GM03348 (cell line): ENCODE measurements at places on chromosomes 1 and 21.

- DNase-seq: no peak
Observed at GRCh38 chr1:159921251-159921650, 4.1 kb downstream of the TAGLN2 start.

DNA sequence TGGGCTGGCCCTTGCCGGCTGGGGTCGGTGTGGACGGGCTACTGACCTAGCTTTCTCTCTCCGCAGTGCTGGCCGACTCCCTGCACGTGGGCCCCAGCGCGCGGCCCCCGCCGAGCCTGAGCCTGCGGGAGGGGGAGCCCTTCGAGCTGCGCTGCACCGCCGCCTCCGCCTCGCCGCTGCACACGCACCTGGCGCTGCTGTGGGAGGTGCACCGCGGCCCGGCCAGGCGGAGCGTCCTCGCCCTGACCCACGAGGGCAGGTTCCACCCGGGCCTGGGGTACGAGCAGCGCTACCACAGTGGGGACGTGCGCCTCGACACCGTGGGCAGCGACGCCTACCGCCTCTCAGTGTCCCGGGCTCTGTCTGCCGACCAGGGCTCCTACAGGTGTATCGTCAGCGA lies 34.9 kb downstream of the PTGFRN start:
- no peak for DNase-seq

GRCh38 chr1:116367256-116367945 lies 5.6 kb upstream of the ATP1A1 start:
- DNase-seq: no peak

- DNase-seq: no peak
Observed at GRCh38 chr1:231757759-231758158, 131.2 kb downstream of the DISC1 start.

GRCh38 chr1:228337031-228337564 lies 69.5 kb downstream of the TRIM11 start:
- no peak for DNase-seq

GRCh38 chr21:36646011-36646410 lies 52.9 kb upstream of the SIM2 start:
- DNase-seq: no peak

DNA sequence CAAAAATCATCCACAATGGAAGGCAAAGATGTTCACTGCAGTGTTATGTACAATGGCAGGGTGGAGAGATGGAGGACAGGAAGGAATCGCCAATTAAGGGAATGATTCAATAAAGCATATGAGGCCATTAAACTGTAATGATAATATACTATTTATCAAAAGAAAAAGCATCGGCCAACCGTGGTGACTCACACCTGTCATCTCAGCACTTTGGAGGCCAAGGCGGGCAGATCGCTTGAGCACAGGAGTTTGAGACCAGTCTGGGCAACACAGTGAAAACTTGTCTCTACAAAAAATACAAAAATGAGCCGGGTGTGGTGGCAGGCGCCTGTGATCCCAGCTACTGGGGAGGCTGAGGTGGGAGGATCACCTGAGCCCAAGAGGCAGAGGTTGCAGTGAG lies 89.1 kb downstream of the SSBP3 start:
- no peak for DNase-seq

GRCh38 chr1:40838045-40838979 lies 23.9 kb downstream of the CITED4 start:
- DNase-seq: no peak

- no peak for DNase-seq
Observed at GRCh38 chr1:246565751-246566127, 322 bp downstream of the TFB2M start.

DNA sequence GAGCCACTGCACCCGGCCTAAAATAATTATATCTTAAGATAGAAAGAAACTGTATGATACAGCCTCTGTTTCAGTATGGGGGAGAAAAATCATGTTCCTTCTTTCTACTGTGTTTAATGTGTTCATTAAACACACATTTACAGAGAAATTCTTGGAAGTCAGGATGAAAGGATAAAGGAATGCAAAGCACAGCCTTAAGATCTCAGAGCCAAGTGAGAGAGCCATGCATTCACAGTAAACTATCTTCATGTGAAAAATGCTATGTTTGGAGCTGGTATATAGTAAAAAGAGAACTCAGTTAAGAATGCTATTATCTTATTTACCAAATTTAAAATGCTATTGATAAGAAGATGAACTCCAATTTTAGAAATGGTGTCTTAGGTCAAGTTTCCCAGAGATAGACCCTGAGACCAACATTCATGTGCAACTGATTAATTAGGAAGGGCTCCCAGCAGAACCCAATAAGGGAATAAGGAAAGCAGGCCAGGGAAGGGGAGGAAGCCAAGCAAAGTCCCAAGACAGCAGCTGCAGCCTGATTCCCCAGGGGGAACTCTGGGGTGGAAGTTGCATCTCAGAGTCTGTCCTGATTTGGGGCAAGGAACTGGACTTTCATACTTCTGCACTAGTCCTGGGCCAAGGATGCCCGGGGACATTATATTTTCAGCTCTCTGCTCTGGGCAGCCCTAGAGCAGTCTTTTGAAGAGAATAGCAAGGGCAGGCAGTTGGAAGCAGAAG lies 130.0 kb upstream of the ZNF648 start:
- no peak for DNase-seq

- DNase-seq: no peak
Observed at GRCh38 chr1:110494522-110495406, 24.2 kb downstream of the KCNA10 start.

DNA sequence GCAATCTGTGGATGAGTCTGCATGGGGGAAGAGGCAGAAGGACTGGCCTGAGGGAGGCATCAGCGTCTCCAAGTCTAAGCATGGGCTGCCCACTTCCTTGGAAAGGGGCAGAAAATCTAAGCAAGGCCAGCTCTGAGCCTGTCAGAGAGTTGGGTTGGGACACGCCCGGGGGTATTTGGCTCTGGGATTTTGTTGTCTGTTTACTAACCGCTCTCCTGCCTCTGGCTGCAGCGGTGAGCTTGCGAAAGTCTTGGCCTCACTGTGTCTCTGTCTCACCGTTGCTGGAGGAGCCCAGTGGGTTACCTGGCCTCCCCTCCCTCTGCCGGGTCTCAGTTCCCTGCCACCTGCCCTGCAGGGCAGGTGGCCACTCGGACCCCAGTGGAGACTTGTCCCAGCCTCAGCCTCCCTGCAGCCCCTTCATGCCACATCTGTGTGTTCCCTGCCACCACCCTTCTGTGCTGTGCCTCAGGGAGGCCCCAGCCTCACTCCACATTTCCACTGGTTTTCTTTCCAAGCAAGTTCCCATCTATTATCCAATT lies 33.7 kb downstream of the EDN2 start:
- no peak for DNase-seq

DNA sequence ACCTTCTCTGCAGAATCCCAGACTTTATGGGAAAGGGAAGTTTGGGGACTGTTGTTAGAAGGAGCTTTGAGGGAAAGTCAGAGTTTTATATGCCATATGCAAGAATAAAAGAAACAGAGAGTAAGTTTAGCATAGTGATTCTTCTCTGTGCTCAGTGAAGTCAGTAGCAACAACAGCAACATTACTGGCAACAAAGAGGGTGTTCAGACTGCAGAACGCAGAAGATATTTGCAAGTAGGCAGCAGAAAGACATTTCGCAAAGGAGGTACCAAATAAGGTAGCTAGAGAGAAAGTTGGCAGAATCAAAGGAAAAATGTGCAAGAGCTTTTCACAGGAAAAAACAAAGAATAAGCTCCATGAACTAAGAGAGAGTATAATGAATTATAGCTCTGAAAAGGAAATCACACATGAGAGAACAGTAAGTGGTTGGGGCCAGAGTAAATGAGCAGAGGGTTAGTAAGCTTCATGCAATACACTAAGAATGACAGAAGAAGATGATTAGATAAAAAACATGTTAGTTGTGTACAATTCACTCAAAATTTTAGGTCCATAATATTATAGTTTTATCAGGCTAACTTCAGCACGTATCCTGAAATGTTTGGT lies 98.1 kb downstream of the NEGR1 start:
- peak; percentile 14 for DNase-seq

GRCh38 chr1:57124170-57124569 lies 158.4 kb upstream of the C8B start:
- no peak for DNase-seq
